ENCODE measurements at places on chromosomes 7 and 10.
A peak's percentile ranks its signal among the peaks of the same experiment; 100 is the strongest.

DNA sequence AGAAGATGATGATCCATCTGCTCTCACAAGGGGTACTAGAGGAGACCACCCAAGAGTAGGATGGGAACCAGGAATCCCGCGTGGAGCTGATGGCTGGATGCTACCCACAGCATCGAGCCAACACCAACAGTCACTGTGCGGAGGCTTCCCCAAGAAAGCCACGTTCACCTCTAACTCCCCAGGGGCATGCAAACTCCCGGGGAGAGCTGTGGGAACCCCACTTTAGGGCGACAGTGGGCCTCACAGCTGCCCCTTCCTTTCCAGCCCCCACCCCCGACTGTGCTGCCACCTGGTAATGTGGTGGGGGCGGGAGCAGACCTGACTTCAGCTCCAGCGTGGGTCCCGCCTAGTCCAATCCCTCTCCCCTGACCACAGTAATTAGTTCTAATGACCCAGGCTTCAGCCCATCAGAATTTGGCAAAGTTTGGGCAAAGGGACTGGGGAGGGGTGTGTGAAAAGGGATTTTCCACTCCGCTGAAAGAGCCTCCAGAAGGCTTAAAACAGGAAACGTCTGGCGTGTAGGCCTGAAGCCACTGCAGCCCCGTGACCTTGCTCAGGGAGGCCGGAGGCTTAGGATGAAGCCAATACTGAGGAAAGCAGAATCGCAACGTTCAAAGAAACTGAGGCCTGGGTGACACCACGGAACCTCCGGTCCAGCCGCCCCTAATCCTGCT, 20.3 kb downstream of the ASB13 start:
- DNase-seq: no peak

DNA sequence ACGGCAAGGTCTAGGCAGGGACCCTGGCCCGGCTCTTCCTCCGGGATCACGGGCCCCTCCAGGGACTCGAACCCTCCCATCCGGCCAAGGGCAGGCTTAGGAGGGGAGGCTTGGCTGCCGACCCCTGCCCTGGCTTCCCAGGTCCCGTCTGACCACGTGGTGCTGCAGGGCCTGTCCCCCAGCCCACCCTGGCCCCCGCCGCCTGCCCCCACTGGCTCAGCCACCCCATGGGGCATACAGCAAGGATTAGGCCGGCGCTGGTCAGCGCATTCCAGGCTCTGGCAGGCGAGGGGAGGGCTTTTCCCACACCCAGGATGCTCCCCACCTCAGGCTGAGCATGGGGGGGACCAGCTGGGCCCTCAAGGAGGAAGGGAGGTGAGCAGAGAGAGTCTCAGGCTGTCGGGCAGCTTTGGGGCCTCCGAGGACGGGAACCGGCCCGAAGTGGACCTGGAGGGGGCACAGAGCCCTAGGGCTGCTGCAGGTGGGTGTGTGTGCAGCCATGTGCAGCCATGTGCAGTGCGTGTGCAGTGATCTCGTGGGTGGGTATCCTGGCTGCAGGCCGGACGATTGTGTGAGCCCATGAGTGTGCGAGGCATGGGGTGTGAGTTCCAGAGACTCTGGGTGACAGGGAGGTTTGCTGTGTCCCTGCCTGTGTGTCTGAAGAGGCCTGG, 713 bp upstream of the GRIFIN start:
- DNase-seq: no peak

DNA sequence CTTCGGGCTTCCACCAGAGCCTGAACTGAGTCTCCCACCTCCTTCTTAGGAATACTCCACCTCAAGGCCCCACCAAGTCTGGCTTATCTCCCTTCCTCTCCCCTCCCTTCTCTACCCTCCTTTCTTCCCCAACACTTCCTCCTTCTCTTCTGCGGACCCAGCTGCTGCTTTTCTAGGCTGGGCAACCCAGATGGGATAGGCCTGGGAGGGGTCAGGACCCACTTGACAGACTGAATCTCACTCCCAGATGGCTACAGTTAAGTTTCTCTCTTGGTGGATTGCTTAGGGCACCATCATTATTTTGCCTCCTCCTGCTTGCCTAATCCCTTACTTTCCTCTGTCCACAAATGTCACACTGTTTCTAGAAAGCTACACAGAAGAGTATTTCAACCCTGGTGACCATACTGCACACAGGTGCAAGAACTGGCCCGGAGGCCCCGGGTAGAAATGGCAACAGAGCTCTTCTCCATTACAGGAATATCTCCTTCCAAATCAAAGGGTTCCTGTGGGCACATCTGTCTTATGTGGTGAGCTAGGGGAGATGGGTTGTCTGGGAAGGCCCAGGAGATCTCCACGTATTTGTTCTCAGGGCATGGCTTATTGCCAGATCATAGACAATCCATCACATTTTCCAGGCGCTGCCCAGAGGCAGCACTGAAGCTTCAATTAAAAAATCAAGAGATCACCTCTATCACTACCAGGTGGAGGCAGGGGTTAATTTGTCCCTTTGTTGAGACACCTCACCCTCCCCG, 5.1 kb upstream of the HOXA11 start:
- DNase-seq: peak; percentile 15

DNA sequence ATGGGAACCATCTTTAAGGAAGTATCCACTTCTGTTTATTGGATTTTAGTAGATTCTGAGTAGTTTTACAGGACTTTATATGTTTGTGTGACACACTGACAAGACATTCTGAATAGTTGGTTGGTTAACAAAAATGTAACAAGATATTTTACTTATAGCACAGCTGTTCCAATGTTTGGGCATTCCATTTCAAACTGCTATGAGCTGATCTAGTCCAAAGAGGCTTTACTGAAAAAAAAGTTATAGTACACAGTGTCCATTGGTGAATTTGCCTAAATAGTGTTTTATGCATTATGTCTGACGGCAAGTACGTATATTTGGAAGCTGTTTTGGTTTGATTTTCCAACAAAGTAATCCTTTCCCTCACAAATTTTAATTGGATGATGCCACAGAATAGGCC, 99.1 kb downstream of the SAMD9 start:
- DNase-seq: no peak

DNA sequence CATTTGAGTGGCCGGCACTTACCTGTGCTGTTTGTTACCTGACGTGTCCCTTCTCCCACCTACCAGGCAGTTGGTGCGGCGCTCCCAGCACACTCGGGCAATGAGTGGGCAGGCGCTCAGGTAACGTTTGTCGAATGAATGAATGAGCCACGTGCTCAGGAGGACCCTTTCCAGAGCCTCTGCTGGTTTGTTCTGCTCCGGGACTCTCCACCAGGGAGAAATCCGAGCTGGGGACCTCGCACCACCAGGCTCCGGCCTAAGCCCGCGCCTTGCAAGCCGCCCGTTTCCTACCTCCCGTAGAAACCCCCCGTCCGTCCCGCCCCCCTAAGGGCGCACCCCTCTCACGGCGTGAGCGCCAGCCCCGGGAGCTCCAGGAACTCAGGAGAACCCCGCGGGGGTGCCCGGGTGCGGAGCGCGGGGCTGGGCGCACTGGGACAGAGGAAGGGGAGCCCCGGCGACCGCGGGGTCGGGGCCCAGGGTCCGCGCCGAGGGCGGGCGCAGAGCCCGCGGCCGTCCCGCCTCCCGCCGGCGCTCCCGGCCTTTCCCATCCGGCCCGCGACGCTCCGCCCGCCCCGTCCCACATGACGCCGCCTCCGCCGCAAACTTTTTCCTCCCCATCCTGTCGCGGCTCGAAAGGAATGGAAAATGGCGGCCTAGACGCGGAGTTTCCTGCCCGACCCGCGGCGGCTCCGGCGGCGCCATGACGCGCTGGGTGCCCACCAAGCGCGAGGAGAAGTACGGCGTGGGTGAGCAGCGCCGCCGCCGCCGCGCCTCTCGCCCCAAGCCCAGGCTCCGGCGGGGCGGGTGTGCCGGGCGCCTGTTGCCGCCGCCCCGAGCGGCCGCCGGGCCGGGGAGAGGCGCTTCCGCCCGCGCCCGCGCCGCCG, at the start of gene DOCK1:
Gene DOCK1, plus strand, starts transcription at position 611 of the 884 bp plus-strand sequence. Its CDS starts 90 bp downstream, at position 701.
- peak; percentile 33 for DNase-seq
